Activated T-helper 2 cell treated with anti-CD3 and anti-CD28 coated beads, Interferon-gamma antibody, Interleukin-2, Interleukin-4, amounts not matched to agents 10 μg/mL and 5 μg/mL and 100 μg/mL, durations not matched to agents 14 hours and 24 hours and 36 hours (primary cell): ENCODE measurements at places on chromosomes 3 and 15. TPM values are rescaled to one million over a fixed set of nuclear protein-coding genes. Genes with fewer than 3 reads are reported as not detected.
A peak's percentile ranks its signal among the peaks of the same experiment; 100 is the strongest.

- H3K4me1 ChIP-seq: peaks cover 44% of the 10 kb centered on the region
- H3K4me3 ChIP-seq: peak overlapping the region; percentile 57
- H3K27me3 ChIP-seq: peaks cover 66% of the 10 kb centered on the region
Observed at GRCh38 chr3:27719314-27720003, 2.7 kb downstream of the EOMES start.

DNA sequence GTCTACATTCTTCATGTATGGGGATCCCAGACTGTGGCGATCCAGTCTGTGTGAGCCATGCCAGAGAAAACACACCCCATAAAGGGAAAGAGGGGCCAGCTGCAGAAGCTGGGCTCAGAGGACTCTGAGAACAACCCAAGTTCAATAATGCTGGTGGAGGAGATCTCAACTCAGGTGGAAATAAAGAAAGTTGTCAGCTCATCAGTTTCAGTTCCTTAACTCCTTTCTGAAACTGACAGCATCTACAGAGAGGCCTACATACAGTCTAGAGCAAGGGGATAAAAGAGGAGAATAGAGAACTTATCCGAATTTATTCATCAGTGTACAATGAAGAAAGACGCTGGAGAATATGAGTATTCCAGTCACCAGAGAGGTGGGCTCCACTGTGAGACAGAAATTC lies 77.0 kb downstream of the NTRK3 start:
- H3K36me3 ChIP-seq: no peaks in the 10 kb centered on the region
- no peaks in the 10 kb centered on the region for H3K27me3 ChIP-seq
- peaks cover 4% of the 10 kb centered on the region for H3K4me1 ChIP-seq
- H3K4me3 ChIP-seq: no peak overlapping the region

DNA sequence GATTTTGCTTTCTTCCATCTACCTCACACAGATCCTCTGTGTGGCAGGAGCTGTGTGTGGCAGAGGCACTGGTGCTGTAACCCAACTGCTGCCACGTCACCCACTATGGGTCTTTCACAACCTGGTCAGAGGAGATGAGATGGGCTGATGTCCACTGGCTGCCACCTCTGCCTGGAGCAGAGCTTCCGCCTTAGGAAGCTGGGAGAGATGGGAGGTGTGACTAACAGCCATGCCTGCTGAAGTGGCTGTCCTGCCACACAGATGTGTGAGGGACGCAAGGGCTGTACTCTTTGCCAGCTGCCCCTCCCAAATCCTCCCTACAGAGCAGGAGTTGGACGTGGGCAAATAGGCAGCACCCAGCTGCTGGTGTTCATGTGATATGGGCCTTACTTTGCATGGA lies 329.5 kb downstream of the GABRB3 start:
- H3K4me1 ChIP-seq: no peaks in the 10 kb centered on the region
- H3K27ac ChIP-seq: no peak overlapping the region
- no peaks in the 10 kb centered on the region for H3K27me3 ChIP-seq
- H3K36me3 ChIP-seq: no peaks in the 10 kb centered on the region

GRCh38 chr3:107987036-107987939 lies 103.5 kb downstream of the CD47 start:
- H3K4me3 ChIP-seq: no peak overlapping the region
- peaks cover 15% of the 10 kb centered on the region for H3K4me1 ChIP-seq
- no peaks in the 10 kb centered on the region for H3K36me3 ChIP-seq
- no peak for DNase-seq
- no peak overlapping the region for H3K27ac ChIP-seq

GRCh38 chr3:195224980-195225580 lies 45.9 kb downstream of the XXYLT1 start:
- no peak overlapping the region for H3K27ac ChIP-seq
- no peak for DNase-seq
- no peaks in the 10 kb centered on the region for H3K27me3 ChIP-seq
- no peak overlapping the region for H3K4me3 ChIP-seq

Gene SENP7
- total RNA-seq: 10.7 and 10.8 TPM in 2 replicates

Gene SEMA6D
- total RNA-seq: not detected in 2 replicates

Gene CHRNA5
- total RNA-seq: 6.5 and 7.7 TPM in 2 replicates

Gene LRRIQ4
- total RNA-seq: 0.16 TPM in 2 replicates

Gene RETNLB
- total RNA-seq: not detected in 2 replicates

Gene BCL2A1
- total RNA-seq: 101 and 104 TPM in 2 replicates
